ENCODE measurements at places on chromosomes 2 and 18.

DNA sequence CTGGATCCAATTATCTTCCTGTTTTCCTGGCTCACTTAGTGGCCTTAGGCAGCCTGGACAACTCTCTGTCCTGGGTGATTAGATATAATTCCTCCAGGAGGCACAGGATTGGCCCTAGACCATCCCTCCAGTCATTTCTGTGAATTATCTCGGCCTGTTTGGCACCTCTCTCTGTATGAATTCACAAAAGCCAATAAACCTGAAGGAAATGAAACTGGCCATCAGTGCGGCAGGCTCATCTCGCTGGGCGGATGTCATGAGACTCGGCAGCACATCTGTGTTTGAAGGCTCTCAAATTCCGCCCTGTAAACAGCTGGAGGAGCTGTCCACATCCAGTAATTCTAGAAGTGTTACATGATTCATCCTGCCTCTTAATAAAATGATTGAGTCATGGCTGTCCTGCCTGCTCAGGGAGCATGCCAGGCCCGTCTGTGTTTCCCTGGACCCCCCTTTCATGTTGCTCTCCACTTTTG is 38.6 kb downstream of the ACOXL start:
- DNase-seq: peak; percentile 40

- peak; percentile 68 for DNase-seq
These were observed 7.0 kb downstream of the SLC35F6 start for GRCh38 chr2:26770986-26771586.

DNA sequence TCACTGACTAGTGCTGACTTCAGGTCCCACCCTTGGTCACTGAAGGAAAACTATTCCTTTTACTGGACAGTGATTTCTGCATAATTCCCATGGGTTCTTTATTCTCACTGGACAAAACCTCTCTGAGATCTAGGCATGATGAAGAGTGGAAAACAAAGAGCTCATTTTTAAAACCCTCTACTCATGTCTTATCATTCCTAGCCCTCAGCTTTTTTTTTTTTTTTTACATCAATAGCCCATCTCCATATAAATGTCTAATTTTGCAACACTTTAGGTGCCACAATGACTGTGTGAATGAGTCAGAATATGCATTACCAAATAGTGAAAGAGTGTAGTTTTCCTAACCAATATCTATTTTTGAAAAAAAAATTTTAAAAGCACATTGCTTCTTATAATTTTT is 74.8 kb downstream of the TCF4 start:
- DNase-seq: peak; percentile 18

DNA sequence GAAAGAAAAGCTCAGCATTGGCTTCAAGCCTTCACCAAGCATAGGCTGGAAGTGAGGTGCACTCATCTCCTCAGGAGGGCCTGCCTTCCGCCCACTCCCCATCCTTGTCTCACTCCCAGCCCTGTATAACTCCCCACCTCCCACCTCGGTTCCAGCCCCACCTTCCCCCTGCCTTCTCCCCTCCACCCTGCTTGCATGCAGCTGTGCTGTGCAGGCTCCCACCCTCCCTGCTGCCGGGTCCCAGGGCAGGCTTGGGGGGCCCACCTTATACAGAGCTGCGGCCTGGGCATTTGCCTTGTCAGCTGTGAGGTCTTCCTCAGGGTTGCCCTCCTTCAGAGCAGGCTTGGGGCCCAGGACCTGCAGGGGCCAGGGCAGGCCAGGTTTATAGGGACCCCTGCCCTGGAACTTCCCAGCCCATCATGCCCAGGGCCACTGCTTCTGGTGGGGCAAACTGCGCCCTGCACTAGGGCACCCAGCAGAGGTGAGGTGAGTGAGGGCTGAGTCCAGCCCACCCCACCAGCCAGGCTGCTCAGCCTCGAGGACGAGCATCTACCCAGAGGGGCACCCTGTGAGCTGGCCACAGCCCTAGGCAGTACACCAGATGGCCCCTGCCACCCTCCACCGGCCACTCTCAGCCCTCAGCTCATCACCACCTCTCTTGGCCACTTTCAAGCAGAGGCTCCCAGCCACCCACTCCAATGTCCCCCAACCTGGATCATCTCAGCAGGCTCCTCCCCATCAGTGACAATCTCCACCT is 11.6 kb downstream of the CAPG start:
- DNase-seq: no peak

GRCh38 chr2:125707611-125708010 is 948.3 kb upstream of the GYPC start:
- DNase-seq: no peak

GRCh38 chr18:62186499-62186773 is 420 bp downstream of the PIGN start:
- DNase-seq: peak; percentile 34

GRCh38 chr18:23178661-23179081 is 43.4 kb downstream of the CABLES1 start:
- DNase-seq: no peak

DNA sequence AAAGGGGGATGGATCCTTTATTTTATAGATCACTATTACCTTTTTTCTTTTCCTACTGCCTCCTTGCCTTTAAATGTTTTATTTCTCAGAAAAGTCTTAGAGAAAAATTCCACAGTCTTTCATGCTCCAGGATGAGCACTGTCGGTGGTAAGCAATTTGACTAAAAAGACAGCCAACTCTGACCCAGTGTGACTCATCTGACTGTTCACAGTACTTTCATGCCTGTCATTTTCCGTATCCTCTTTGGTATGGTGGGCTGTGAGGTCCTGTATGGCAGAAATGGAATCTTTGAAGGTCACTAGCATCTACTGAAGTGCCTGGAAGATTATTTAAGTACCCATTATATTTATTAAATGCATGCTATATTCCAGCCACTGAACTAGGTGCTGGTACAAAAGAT is 2.1 kb upstream of the RFTN2 start:
- peak; percentile 60 for DNase-seq

- DNase-seq: no peak
These were observed 13.8 kb upstream of the SCYGR1 start for GRCh38 chr2:227401550-227401949.

GRCh38 chr2:120398051-120398995 is 52.4 kb downstream of the INHBB start:
- DNase-seq: peak; percentile 60

DNA sequence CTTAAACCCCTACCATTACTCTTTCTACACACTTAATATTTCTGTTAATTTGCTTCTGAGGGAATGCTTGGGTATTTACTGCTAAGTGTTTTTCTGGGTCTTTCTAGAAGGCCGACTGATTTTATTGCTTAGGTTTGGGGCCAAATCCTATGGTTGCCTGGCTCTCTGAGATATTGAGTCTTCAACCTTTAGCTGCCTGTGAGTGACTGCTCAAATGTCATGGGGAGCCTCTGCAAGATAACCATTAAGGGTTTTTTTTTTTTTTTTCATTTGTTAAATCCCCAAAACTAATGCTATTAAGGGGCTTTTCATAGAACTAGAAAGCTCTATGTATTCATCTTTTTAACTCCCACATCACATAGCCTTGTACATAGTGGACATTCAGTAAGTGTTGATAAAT is 5.0 kb downstream of the OSBPL6 start:
- no peak for DNase-seq

GRCh38 chr2:156430980-156431358 is 5.2 kb upstream of the GPD2 start:
- peak; percentile 73 for DNase-seq

GRCh38 chr2:186516396-186516795 is 30.3 kb downstream of the ZC3H15 start:
- DNase-seq: no peak

DNA sequence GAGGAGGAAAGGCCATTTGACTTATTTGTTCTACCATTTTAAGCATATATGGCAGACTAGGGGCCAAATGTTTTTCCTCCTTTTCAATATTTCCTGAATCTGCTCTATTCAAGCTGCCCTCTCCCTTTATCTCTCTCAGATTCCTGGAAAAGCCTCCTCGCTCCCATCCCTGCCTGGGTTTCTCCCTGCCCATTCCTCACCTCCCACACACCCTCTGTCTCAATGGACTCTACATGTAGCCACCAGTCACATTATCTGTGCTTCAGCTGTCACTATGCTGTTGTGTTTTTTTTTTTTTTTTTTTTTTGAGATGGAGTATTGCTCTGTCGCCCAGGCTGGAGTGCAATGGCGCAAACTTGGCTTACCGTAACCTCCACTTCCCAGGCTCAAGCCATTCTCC is 22.9 kb downstream of the TYMS start:
- DNase-seq: no peak

- no peak for DNase-seq
These were observed 75.0 kb upstream of the RBM44 start for GRCh38 chr2:237723602-237724001.

GRCh38 chr2:222693837-222694236 is 22.4 kb downstream of the MOGAT1 start:
- no peak for DNase-seq

GRCh38 chr18:63290821-63291200 is 28.8 kb downstream of the BCL2 start:
- DNase-seq: no peak

DNA sequence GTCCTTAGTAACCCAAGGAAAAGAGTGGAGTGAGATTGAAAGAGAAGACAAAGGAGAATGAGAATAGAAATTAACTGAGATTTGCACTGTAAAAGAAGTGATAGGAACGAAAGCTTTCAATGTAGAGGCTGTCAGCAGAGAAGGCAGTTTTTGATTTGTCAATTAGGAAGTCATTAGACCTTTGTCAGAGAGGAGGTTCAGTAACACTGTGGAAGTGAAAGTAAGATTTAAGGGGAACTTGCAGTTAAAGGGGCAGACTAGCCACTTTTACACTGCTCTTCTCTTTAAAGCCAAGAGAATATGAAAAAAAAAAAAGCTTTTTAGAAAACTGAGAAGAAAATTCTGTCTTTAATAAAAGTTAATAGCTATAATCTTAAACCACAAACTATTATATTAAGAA is 11.5 kb upstream of the KYNU start:
- no peak for DNase-seq

DNA sequence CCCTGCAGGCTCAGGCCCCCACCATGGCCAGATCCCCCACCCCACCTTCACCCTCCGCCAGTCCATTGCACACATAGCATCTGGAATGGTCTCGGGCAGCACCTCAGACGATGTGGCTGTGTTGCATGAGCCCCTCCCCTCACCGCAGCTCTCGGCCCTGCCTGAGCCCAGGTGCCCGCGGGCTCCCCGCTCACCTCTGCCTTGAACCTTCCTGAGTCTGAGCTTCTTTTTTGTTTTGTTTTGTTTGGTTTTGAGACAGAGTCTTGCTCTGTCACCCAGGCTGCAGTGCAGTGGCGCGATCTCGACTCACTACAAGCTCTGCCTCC is 20.1 kb downstream of the RRM2 start:
- DNase-seq: no peak

- DNase-seq: peak; percentile 20
These were observed 51.7 kb downstream of the CABYR start for GRCh38 chr18:24190590-24190989.

DNA sequence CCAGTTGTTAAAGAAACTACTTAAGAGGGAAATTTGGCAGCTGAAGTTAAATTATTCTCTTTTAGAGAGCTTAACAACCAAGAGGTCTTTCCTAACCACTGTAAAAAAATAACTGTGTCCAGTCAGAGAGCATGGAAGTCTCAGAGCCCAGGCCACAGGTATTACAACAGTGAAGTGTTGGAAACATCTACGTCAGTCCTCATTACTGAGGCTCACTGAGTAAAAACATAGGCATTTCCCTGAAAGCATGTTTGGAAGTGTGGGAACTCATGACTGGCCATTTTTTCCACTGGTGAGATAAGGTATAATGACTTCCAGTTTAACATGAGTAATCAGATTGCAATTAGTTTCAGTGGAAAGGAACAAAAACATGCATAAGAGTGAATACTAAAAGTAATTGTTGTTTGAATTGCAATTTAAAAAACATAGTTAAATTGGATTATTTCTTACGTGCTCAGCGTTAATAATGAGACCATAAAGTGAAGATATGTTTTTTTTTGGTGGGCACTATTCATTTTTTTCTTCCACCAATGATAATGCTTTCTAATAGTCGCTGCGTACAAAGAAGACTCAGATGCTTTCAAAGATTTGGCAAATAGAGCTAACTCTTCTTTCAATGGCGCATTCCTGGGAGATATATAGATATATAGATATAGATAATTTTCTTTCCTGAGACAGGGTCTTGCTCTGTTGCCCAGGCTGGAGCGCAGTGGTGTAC is 60.8 kb downstream of the EFEMP1 start:
- peak; percentile 99 for DNase-seq

- DNase-seq: peak; percentile 72
These were observed 23.1 kb upstream of the KLF7 start for GRCh38 chr2:207188626-207189419.

- DNase-seq: no peak
These were observed 80.3 kb downstream of the TSHZ1 start for GRCh38 chr18:75290737-75291358.

GRCh38 chr2:41927581-41928264 is 120.1 kb upstream of the PKDCC start:
- no peak for DNase-seq

GRCh38 chr2:172985139-172985892 is 90.3 kb upstream of the MAP3K20 start:
- no peak for DNase-seq

GRCh38 chr2:220937245-220937644 is 634.9 kb downstream of the EPHA4 start:
- no peak for DNase-seq

GRCh38 chr18:3139406-3139805 is 80.4 kb downstream of the MYOM1 start:
- DNase-seq: no peak

DNA sequence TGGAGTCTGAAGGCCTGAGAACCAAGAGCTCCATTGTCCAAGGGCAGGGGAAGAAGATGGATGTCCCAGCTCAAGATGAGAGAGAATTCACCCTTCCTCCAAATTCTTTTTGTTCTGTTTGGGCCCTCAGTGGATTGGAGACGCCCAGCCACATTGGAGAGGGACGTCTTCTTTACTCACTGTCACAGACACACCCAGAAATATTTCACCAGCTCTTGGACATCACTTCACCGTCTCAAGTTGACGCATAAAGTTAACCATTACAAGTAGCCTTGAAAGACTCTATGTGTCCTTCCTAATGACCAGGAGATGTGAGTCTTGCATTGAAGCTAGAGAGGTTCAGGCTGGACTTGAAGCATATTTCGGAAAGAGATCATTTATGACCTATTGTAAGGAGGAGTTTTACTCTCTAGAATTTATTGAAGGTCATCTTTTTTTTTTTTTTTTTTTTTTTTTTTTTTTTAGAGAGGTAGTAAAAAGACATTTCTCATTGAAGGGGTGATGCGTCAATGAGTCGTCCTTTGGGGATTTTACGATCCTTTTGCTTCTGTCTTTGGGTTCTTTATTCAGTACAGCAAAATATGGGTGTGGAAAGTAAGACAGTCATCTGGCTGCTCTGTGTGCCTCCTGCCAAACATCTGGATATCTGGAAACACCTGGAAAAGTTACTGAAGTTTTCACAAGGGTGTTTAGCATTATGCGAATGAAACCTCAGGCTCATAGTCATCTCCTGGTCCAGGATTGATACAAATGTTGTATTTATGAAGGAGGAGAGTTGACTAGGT is 118.1 kb downstream of the PRPF40A start:
- DNase-seq: no peak
